ENCODE measurements at places on chromosomes 2 and 18.

DNA sequence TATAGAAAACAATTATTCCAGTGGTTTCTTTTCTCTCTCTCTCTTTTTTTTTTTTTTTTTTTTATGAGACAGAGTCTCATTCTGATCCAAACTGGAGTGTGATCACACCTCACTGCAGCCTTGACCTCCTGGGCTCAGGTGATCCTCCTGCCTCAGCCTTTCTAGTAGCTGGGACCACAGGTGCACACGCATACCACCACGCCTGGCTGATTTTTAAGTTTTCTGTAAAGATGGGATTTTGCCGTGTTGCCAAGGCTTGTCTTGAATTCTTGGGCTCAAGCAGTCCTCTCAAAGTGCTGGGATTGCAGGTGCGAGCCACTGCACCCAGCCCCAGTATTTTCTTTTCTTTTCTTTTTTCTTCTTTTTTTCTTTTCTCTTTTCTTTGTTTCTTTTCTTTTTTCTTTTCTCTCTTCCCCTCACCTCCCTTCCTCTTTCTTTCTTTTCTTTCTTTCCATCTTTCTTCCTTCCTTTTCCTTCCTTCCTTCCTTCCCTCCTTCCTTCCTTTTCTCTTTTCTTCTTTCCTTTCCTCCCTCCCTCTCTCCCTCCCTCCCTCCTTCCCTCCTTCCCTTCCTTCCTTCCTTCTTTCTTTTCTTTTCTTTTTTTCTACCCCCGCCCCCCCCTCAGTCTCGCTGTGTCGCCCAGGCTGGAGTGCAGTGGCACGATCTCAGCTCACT is 76.9 kb downstream of the ZNF532 start:
- no peak for DNase-seq

DNA sequence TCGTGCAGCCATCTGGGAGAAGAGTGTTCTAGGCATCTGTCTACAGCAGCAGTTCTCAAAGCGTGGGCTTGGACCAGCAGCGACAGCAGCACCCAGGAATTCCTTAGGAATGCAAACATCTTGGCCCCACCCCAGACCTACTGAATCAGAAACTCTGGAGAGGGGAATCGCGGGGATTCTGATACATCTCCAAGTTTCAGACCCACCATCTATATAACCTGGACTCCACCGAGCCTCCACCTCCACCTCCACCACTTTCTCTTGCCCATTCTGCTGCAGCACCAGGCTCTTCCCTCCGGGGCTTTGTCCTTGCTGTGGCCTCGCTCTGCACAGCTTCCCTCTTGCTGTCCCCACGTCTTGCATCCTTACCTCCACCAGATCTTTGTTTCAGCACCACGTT is 256.4 kb downstream of the BCL2 start:
- DNase-seq, result no peak

DNA sequence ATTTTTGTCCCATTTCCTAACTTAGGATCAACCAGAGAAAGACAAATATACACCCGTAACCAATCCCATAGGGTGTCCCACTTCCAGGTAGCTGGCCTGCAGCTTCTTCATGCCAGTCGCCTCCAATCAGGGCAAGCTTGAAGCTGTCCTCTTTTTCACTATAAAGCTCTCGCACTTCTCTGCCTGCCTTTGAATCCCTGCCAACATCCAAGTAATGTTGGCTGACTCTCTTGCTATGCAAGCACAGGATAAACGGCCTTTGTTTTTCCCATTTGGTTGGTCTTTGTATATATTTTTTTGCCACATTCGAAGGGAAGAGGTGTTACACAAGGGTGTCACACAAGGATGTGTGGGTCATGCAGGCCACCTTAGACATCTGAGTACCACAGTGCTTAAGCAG is 388.8 kb downstream of the CBLN2 start:
- no peak for DNase-seq

GRCh38 chr2:144067506-144067905 is 452.4 kb downstream of the ZEB2 start:
- no peak for DNase-seq

GRCh38 chr2:10452312-10452711 is 4.2 kb upstream of the ODC1 start:
- DNase-seq, result no peak

DNA sequence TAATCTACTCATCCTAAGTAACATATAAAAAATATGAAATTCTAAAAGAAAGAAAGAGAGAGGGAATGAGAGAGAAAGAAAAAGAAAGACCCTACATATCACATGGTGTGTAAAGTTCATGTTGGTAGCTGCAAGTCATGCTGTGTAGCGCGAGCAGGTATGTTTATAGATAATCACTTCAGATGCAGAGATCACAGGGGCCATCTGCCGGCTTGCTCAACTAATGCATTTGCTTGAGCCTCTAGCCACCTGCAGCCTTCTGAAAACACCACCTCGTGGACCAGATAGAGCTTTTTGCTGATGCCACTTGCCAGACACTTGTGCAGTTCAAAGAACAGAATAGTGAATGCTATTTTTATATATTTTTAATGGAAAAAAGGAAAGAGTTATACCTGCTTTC is 37.6 kb downstream of the CDH7 start:
- DNase-seq, result no peak
